ENCODE measurements at places on chromosomes 7 and 10.

GRCh38 chr10:99658622-99659030 is 683 bp upstream of the ENTPD7 start:
- DNase-seq = no peak

- no peak for DNase-seq
Measured at GRCh38 chr10:24503461-24504320, 220.0 kb downstream of the ARHGAP21 start.

DNA sequence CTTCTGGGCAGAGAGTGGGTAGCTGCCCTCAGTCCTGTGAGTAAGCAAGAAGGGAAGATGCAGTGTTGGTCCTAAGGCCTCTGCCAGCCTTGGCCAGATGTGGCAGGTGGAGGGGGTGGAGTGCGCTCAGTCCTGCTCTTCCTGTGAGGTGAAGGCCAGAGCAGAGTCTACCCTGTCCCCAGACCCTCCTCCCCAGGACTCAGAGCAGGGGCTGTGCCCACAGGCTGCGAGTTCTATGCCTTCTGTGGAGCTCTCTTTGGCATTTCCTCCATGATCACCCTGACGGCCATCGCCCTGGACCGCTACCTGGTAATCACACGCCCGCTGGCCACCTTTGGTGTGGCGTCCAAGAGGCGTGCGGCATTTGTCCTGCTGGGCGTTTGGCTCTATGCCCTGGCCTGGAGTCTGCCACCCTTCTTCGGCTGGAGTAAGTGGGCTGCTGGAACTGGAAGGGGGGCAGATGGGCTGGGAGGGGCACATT is 4.0 kb downstream of the OPN4 start:
- DNase-seq = no peak

DNA sequence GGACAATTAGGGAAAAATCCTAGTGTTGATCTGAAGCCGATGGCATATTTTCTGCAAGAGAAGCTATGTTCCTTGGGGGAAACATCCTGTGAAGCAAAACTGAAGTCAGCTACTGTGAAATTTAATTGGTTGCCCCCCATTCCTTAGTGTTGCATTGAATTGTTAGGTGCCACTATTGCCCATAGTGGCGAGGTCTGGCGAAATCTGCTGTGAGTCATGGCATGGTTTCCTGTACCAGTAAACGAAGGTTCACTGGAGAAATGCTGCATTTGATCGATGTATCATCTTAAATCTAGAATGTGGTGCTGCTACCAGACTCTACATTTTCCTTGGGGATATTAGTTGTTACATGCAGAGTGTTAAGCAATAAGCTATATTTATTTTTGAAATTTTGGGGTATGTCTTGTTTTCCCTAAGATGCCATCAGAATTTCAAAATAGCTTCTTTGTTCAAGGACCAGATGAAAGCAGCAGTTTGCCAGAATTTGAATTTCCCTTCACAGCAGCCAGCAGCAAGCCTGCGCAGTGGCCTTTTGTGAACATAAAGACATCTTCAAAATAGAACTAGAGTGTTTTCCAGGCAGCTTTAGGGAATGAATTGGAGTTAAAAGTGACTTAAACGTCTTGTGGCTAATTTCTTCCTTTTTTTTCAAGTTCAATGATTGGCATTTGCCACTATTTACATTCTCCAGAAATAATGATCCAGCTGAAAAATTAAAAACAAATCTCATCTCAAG is 348.6 kb upstream of the COBL start:
- DNase-seq = no peak

DNA sequence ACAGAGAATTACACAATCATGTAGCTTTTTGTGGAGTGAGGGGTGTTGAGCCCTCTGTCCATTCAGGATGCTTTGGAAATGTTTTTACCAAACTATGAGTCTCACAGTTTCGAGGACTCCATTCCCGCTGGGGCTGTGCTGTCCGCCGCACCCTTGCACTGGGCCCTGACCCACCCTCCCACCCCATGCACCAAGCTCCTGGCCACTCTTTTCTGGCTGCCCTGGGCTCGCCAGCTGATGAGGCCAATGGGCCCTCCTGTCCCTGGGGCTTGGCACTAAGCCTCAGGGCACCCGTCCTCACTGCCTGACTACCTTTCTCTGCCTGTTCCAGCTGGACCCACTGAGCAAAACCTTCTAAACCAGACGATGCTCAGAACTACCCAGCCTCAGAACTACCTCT is 332.1 kb downstream of the PTPRN2 start:
- DNase-seq = no peak

DNA sequence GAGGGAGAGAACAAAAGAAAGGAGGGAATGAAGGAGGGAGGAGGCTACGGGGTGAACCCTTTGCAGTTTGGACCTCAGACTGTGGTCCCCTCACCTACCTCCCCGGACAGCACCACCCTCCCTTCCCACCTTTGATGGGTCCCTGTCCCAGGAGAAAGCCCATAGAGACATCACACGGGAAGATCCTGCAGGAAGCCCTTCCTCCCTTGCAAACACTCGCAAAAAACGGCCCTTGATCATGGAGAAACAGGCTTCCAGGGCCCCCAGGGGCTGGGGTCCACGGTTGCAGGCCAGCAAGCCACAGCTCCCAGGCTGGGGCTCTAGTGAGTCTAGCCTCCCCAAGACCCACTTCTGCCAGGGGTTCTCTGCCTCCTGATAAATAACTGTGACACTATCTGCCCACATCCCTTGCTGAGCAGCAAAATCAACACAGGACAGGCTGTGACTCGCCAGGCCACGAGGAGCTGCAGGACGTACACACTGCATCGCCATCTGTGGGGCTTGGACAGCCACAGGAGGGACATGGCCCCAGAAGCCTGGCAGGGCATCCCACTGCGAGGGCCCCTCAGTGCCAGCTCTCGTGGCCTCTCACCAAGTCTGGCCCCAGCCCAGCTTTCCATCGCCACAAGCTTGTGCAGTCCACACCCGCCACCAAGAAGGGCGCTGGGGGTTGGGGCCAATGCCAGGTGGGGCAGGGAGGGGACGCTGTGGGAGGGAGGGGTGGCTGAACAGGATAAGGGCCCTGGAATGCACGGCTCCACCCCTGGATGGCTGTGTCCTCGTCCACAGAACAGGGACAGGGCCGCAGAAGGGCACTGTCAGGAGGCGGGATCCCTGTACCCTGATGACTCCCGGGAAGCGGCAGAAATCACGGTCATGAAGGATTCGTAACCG is 34.2 kb downstream of the PDGFA start:
- DNase-seq = no peak

- DNase-seq = no peak
Measured at GRCh38 chr10:121098211-121098610, 247.0 kb downstream of the WDR11 start.

- no peak for DNase-seq
Measured at GRCh38 chr7:138797715-138798320, at the start of the genes ATP6V0A4 and TMEM213. TSS of gene ATP6V0A4 (minus strand) at chr7:138798196. CDS start at chr7:138771247, 26,949 bp downstream. TSS of gene TMEM213 (plus strand) at chr7:138797994. CDS start at chr7:138798105, 111 bp downstream.

GRCh38 chr7:81301815-81302214 is 383.0 kb upstream of the SEMA3C start:
- no peak for DNase-seq

- DNase-seq = no peak
Measured at GRCh38 chr7:80635533-80635932, 2.9 kb upstream of the CD36 start.

- DNase-seq = no peak
Measured at GRCh38 chr10:57015187-57015586, 654.1 kb upstream of the ZWINT start.

- DNase-seq = no peak
Measured at GRCh38 chr10:35328404-35329037, 7.8 kb upstream of the CCNY start.

DNA sequence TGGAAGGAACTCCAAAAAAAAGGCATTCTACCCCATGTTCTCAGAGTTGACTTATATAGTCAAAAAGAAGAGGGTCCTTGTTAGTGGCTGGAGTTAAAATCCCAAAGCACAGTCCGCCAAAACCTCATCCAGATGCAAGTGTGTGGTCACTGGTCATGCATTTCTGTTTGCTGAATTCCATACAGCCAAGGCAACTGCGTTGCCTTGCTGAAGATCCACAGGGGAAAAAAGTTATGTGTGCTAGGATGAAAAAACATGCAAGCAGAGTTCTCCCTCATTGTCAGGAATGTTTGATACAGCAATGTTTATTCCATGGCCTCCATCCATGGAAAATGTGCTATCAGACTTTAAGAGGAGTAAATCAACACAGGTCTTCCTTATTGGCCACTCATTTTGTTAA is 213.1 kb downstream of the CREB5 start:
- DNase-seq = no peak

GRCh38 chr10:11218395-11218794 is 200.7 kb downstream of the CELF2 start:
- no peak for DNase-seq

- DNase-seq = no peak
Measured at GRCh38 chr7:16365177-16365576, 56.2 kb downstream of the CRPPA start.

DNA sequence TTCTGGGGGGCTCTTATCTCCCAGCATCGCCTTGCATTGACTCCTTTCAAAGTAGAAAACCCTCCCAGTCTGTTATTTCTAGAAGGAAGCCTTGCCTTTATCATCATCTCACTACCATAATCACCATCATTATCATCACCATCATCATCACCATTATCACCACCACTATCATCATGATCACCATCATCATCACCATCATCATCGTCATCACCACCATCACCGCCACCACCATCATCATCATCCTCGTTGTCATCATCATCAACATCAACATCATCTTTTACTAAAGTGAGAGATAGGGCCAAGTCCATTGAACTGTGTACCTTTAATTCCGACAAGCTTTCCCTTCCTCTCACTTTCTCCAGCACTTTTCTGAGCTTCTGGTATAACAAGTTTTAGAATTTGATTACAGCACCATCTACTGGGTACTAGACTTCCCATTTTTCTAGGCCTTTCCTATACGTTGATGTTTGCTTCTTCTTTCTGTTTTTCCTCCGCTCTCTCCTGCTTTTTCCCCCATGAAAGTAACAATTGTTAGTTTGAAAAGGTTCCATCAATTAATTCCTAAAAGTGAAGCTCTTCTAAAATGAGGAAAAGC is 226.4 kb downstream of the BUB3 start:
- DNase-seq = peak; percentile 0

GRCh38 chr10:46216003-46216634 is 70.7 kb upstream of the ANTXRL start:
- no peak for DNase-seq

GRCh38 chr7:128427289-128427891 is 17.6 kb upstream of the IMPDH1 start:
- DNase-seq = peak; percentile 20

- no peak for DNase-seq
Measured at GRCh38 chr10:95451150-95451549, 110.0 kb downstream of the SORBS1 start.

DNA sequence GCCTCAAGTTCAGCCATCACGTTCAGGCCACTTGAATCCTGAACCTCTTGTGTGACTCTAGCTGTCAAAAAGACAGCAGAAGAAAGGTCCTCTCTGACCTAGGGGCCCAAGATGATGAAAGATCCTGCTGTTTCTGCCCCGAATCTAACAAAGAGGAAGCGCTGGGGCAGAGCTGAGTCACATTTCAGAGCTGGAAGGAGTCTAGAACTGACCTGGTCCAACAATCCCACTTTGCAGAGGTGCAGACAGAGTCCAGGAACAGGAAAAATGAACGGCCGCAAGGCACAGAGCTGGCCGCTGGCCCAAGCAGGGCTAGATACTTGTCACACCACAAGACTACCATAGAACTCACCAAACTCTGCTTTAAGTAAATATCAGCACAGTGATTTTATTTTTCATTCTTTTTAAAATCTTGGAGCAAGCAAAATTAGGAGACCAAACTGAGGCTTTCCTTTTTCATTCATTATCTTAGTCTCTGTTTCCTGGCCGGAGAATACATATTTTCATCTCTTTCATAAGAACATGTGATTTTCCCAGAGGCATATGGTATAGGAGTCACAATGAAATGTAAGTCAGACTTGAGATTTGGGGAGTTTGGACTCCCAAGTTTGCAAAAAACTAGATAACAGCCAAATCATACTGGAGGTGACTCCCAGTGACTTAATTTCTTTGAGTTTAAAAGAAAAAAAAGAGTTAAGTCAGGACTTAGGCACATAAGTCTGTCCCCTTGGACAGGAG is 52.8 kb downstream of the CHST15 start:
- DNase-seq = no peak

DNA sequence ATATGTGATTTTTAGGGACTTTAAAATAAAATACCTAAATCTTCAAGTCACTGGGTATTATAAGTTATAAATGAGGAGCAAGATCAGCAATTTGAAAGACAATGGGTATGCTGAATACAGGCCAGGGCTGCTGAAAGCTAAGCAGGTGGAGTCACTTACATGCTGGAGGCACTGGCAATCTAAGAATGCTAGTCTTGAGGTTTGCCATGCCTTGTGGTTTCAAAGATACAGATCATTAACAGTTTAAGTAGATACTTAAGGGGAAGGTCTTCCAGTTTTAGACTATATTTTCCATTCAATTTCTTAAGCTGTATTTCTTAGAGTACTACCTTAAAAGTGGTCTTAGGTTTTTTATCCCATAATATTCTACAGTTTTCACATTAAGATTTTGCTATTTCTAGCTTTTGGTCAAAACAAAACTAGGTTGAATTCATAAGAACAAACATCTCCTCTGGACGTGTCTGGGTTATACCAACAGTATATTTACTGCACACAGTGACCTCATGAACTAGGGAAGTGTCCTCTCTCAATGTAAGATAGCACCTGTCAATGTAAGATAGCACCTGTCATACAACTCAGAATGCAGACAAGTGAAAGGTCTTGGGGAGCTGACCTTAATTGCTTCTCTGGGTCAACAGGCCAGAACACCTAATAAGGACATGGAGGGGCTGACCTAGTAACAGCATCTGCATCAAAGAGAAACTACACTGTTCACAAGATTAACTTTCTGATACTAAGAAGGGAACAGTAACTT is 2.0 kb downstream of the SRI start:
- no peak for DNase-seq
